ENCODE measurements at places on chromosomes 16 and 17.

DNA sequence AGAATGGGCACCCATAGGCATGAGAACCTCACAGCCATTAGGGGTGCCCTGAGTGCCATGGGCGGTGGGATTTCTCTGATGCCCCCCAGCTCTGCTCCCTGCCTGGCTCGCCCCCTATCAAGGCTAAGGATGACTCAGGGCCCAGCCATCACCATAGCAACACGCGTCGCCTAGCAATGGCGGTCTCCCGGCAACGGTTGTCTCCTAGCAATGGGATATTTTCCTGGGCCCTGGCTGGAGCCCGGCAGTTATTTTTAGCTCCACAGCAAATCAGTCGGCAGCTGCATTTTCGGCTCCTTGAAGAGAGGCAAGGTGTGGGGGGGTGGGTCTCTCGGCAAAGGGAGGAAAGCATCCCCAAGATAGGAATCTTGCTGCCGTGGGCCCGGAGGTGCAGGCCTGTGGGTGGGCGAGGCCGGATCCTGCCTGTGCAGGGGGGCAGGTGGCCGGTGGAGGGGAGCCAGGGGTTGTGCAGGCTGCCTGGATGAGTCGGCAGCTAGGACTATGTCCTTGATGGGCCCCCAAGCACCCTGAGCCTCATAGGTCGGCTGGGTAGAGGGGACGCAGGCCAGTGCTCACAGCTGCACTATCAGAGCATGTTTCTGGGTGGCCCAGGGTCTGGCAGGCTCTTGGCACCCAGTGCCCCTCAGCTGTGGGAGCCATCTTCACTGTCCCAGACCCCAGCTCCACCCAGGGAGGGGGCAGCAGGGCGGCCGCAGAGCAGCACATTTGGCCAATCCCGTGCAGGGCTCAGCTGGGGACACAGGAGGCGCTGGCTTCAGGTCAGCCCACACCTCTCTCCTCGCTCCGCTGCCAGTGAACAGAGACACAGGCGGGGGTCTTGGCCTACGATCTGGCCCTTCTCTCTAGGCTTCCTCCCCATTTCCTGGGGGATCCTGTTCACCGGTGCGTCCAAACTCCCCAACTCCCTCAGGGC is 4.2 kb upstream of the FBXL16 start:
- H3K36me3 ChIP-seq = no peaks in the 10 kb centered on the region
- DNase-seq = peak; percentile 55
- H3K27me3 ChIP-seq = peaks cover 11% of the 10 kb centered on the region

DNA sequence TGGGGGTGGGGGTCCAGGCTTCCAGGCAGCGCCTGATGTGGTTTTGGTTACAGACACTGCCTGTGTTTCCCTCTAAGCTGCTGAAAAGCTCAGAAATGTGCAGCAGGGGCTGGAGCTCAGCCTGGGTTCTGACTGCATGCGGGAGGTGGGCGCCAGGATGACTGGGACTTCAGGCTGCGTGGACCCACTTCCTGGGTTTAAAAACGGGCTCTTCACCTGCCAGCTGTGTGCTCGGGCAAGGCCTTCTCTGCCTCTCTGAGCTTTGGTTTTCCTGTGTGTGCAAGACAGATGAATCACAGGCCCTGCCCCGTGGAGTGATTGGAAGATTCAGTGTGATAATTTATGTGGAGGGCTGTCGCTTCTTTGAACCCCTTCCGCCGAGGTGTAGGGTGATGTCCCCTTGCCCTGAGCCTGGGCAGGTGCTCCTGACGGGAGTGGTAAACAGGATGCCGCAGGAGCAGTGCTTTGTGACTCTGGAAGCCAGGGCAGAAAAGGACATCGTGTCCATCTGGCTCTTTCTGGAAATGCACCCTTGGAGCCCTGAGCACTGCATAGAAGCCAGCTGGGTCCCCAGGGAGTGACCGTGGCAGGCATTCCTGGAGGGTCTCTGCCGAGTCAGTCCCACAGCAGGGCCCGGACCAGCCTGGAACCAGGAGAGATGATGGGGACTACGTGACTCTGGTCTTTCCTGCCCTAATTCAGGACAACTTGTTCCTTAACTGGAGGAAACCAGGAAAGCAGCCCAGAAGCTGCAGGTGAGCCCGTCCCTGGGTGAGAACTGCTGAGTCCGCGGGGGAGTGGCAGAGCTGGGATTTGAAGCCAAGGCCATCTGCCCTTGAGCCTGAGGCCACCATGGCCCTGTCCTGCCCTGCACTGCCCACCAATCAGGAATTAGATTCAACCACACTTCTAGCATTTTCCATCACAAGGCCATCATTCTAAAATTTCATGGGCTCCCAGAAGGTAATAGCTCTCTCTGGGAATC is 28.5 kb upstream of the SLC7A5 start:
- H3K36me3 ChIP-seq = no peaks in the 10 kb centered on the region
- H3K4me1 ChIP-seq = no peaks in the 10 kb centered on the region
- no peaks in the 10 kb centered on the region for H3K27me3 ChIP-seq

DNA sequence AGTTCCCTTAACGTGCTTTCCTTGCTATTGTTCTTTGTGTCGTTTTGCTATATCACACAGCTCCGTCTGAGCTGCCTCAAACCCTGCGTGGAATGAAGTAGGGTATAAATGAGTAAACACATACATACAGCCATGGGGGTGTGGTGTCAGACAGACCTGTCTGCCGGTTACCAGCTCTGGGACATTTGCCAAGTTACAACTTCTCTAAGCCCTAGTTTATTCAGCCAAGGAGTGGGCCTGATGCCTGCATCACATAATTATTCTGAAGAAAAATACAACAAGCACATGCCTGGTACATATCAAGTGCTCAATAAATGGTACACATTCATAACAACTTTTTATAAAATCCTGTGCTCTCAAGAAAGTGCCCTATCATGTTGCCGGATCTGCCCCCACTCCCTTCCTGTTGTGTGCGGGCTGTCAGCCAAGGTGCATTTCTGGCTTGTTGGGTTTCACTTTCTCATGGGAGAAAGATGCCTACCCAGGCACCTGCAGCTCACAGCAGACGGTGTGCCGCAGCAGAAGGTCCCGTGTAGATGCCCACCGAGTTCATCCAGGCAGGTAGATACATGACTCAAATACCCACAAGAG is 30.5 kb downstream of the SMPD3 start:
- H3K27ac ChIP-seq = peak overlapping the region; percentile 79
- peaks cover 5% of the 10 kb centered on the region for H3K4me1 ChIP-seq
- H3K4me3 ChIP-seq = no peak overlapping the region
- H3K27me3 ChIP-seq = no peaks in the 10 kb centered on the region

DNA sequence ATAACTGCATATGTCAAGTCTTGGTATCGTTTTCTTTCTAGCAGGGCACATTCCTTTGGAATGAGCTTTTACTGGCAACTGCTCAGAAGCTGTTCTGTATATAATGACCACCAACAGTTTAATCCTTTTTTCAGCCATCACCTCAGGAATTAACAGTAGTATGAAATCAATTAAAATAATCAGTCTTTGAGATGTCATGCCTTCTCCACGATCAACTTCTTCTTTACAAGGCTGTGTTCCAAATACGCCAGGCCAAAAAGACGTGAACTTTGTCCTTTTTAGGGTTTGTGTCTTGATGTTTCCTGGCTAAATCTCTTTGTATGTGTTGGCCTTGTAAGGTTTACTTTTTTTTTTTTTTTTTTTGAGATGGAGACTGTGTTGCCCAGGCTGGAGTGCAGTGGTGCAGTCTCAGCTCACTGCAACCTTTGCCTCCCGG is 54.9 kb downstream of the ABCC1 start:
- H3K36me3 ChIP-seq = peaks cover 2% of the 10 kb centered on the region
- no peaks in the 10 kb centered on the region for H3K27me3 ChIP-seq
- H3K4me3 ChIP-seq = no peak overlapping the region

- DNase-seq = no peak
- H3K4me1 ChIP-seq = peaks cover 16% of the 10 kb centered on the region
- no peak overlapping the region for H3K27ac ChIP-seq
- no peaks in the 10 kb centered on the region for H3K36me3 ChIP-seq
These were observed 9.1 kb upstream of the CEP295NL start for GRCh38 chr17:78912082-78912481.

Data from lung (tissue), 17 donors.